ENCODE measurements at places on chromosomes 1 and 21. TPM values are rescaled to one million over a fixed set of nuclear protein-coding genes. Genes with fewer than 3 reads are reported as not detected.

The CSDE1 gene
- total RNA-seq = 410 TPM

The SPRR2A gene
- total RNA-seq = not detected

The PARS2 gene
- total RNA-seq = 5.0 TPM

The NPPA gene
- total RNA-seq = not detected

- DNase-seq = no peak
Observed at GRCh38 chr21:29678626-29679025, 261.2 kb downstream of the GRIK1 start.

GRCh38 chr1:45621895-45622523, 1.8 kb downstream of the CCDC17 start:
- no peak for DNase-seq

DNA sequence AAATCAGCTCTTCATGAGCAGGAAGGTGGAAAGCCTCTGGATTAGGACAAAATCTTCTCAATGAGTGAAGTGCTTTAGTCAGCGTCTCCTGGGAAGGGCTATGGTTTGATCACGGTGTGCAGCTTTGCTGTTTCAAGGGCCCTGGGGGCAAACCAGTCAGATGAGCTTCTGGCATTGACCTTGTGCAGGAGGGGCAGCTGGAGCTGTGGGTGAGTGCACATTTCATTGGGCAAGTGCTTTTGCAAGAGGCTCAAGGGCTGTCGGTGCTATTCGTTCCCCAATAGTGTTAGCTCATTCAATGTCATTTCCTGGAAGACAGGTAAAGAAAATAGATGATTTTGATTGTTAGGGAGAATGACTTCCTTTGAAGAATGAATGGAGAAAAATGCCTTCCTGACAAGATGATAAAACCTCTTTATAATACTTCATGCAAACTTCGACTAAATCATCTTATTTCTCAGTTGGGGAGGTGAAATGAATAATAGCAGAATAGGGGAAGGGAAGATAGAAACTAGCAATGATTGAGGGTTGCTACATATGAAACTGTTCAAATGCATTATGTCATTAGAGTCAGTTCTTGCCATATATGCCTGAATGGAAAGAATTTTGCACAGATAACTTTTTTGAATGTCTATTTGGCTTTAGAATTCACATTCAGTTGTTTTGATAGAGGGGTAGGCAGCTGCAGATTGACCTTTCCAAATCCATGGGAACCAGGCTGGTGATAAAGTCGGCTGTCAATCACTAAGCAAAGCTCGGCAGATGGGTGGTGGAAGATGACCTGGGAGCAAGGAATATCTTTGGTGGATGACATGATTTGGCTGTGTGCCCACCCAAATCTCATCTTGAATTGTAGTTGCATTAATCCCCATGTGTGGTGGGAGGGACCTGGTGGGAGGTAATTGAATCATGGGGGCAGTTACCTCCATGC, 12.9 kb upstream of the DISC1 start:
- DNase-seq = peak; percentile 49

- DNase-seq = no peak
Observed at GRCh38 chr1:20089328-20090077, 19.5 kb downstream of the PLA2G5 start.

DNA sequence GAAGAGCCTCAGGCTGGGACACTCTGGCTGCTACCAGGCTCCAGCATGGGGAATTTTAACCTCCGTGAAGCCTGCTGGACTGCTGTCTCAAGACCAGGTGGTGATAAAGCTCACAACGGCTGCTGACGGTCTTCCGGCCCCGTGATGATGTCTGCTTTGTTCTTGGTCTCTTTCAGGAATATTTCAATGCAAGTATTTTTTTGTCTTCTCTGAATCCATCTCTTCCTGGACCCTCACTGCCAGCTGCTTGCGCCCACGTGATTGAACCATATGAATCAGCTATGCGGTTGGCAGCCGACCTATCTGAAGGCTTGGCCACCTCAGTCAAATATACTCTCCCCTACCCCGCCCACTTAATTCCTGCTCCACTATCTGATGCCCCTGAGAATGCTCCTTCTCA, 14.6 kb upstream of the SLC6A17 start:
- no peak for DNase-seq

GRCh38 chr1:100785470-100786052, 66.0 kb downstream of the VCAM1 start:
- DNase-seq = no peak

DNA sequence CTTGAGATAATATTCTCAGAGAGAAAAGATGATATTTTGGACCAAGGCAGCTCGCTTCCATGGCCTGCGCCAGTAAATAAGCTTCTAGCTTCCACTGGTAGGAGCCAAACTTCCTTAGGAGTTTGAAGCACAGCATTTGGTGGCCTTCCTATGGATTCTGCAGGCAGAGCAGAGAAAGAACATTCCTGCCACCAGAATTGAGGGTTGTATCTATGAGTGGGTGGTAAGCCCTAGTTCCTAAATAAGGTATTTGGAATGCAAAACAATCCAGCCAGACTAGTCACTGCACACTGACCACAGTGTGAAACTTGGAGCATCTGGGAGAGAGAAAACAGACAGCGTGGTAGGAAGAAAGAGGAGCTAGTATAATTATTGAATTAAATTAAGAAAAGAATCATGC, 54.1 kb upstream of the BCAR3 start:
- DNase-seq = no peak

DNA sequence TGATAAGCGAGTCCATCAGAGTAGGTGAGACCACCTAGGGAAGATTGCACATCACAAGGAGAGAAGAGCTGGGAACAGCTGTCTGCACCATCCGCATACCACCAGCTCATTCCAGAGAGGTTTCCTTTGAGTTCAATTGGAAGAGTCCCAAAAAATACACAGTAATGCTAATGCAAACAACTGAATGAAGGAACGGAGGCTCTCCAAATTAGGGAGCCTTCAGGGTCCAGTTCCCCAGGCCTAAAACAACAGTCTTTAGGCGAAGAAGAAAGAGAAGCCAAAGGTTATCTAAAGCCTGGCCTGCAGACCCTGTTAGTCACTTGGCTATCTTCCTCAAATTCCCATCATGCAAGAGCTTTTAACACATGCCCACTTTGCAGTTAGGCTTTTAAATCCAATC, 246.4 kb downstream of the PBX1 start:
- no peak for DNase-seq

DNA sequence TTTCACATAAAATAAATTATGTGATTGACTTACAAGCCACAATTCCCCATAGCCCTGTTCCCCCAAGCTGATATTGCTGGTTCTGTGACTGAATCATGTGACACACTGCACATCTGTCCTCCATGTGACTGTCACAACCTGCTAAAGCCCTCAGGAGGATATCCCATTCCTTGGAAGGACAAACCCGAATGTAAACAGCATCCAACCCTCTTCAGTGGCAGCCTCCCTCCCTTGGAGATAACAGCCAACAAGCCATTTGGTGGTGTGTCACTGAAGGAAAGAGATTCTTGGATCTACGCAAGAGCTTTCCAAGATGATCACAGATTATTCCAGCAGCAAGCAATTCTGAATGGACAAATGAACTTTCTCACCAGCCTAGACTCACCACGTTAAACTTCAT, 153.9 kb upstream of the TIAM1 start:
- no peak for DNase-seq

- no peak for DNase-seq
Observed at GRCh38 chr1:70768216-70768615, 279.4 kb downstream of the PTGER3 start.

DNA sequence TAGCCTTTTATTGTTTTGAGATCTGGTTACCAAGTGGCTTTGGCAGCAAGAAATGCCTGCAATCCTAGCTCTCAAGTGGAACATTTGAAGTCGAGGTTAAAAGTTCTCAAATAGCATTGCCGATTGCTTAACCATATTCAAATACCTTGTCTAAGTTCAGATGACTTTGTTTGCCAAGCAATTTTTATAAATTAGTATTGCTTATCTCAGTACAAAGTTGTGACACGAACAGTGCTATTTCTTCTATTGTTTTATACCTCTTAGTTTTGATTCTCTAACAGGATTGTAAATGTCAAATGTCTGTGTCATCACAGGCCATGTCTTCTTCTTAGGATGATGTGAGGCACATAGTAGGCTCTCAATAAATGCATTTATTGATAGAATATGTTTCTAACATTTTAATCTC, 633.3 kb downstream of the PTPRC start:
- no peak for DNase-seq

GRCh38 chr1:53819387-53819786, 18.7 kb downstream of the NDC1 start:
- DNase-seq = no peak

DNA sequence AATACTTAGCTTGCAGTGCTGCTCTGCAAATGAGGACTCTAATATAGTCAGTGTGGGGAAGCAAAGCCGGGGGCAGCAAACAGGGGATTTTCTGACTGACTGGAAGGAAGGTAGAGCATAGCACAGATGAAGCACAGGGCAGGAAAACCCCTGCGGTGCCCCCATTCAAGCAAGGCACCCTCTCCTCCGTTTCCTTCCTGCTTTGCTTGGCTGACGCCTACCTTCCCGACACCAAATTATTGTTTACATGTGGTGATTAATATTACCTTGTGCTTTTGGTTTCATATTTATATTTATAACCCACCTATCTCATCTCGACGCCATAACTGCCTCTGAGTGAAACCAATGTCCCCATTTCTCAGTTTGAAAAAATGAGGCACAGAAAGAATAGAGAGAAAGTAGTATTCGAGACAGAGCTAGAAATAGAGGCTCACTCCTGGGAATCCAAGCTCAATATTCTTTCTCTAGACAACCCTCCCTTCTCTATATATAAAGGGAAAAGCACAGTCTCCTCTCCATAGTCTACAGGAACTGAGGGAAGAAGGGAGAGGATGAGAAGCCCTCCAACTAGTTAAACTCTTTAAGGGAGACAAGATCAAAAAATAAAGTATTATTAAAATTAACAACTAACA, 41.3 kb downstream of the PIK3C2B start:
- peak; percentile 84 for DNase-seq
